ENCODE measurements at places on chromosomes 11 and 22.

DNA sequence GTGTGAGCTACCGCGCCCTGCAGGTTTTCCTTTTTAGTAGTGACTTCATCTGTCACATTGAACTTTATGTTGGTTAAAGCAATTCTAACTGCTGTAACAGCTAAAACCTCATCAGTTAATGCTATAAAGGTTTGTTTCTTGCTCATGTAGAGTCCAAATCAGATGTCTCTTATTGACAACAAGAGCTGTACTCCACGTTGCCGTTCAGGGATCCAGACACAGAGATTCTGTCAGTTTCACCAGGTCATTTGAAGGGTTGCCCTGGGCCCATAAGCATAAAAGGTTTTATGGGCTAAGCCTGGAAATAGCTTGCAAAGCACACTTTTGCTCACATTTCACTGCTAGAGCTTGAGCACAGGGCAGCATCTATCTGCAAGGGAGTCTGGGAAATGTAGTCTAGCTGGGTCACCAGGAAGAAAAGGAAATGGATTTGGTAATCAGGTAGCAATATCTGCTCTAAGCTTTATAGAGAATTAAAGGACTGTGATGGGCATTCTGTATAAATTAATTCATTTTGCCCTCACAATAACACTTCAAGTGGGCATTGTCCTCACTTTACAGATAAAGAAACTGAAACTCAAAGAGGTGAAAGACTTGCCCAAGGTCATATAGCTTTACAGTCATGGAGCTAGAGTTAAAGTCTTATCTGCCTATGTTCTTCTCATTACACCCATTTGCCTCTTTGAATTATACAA, 25.2 kb upstream of the PTPRJ start:
- no peak for DNase-seq

DNA sequence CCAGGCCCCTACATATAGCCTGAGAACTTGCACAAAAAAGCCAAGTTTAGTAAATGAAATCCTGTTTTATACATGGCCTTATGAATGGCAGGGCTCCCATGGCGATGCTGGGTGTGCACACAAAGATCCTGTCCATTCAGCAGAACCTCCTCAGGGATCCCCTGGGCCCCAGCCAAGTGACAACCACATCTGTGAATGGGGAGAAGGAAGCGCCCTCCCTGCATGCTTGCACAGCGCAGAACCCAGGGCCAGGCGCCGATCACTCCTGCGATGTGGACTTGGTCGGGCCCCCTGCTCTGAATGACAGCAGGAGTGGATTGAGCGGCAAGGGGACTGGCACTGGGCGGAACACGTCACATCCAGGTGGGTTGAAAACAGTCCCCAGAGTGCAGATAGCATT, 4.5 kb upstream of the CDC42EP2 start:
- no peak for DNase-seq

DNA sequence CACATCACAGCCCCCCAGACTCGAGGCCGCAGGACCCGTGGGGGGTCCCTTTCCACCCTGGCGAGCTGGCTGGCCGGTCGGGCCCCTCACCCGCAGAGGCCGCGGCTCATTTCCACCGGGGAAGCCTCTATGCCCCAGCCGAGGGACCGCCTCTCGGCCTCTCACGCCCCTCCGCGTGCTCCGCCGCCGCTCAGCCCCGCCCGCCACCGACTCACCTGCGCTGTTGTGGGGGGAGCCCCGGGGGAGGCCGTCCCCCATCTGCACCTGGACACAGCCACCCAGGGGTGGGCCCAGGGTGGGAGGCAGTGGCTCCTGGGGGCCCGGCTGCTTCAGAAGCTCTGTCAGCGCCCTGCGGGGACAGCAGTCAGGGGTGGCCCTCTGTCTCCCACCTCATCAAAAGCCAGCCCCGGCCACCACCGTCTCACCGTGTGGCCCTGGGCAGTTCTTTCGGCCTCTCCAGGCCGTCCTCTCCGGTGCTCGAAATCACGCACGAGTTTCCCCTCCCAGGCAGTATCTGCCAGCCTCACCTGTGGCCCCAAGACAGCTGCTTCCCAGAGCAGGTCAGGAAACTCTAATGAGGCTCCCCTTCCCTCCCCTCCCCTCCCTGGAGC, 3.8 kb downstream of the SHISA8 start:
- no peak for DNase-seq

GRCh38 chr11:78929906-78930220, 355.2 kb upstream of the NARS2 start:
- DNase-seq, result no peak

DNA sequence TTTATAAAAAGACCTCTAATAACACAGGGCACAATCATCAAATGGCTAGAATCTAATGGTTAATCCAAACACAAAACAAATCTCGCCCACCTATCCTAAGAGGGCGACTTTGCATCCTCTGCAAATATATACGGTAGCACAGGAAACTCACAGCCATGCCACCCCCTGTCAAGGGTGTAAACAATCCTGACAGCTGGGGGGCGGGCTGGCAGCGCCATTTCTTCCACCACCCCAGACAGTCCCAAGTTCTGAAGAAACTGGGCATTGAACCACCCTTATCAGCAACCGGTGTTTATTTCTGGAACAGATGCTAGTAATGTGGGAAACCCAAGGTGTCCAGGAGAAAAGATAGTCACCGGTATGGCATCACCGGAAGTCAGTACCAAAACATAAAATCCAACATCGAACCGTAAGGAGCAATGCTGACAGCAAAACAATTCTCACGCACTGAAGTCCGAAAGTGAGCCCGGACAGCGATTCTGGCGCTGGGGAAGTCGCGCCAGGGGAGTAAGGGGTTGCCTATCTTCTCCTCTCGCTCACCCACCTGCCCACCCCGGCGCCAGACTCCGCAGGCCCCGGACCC, 825 bp downstream of the FBXO3 start:
- DNase-seq, result peak; percentile 15

GRCh38 chr11:8442301-8442700, 151.7 kb downstream of the STK33 start:
- DNase-seq, result peak; percentile 18

DNA sequence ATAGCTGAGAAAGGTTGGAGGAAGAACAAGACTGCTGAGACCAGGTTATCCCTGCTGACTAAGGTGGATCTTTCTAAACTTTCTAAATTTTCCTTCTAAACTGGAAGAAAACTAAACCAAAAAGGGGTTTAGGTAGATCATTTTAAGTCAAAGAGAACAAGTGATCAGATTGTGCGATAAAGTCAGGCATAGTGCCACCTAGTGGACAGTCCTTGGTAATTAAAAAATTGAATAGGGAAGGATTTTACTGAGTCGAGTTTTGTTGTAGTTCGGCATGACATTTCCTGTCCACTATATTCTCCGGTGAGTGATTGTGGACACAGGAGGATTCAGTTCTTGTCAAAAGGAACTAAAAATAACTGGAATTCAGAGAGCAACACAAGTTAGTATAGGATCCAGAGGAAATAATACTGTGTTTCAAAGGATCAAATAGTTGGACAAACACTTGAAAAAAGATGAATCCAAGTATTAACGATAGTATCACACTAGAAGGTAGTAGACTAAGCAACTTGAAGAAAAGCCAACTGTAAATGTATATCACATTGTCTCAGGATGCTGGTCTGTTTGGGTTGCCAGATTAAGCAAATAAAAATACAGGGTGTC, 1236.4 kb downstream of the FAM181B start:
- DNase-seq, result peak; percentile 24

DNA sequence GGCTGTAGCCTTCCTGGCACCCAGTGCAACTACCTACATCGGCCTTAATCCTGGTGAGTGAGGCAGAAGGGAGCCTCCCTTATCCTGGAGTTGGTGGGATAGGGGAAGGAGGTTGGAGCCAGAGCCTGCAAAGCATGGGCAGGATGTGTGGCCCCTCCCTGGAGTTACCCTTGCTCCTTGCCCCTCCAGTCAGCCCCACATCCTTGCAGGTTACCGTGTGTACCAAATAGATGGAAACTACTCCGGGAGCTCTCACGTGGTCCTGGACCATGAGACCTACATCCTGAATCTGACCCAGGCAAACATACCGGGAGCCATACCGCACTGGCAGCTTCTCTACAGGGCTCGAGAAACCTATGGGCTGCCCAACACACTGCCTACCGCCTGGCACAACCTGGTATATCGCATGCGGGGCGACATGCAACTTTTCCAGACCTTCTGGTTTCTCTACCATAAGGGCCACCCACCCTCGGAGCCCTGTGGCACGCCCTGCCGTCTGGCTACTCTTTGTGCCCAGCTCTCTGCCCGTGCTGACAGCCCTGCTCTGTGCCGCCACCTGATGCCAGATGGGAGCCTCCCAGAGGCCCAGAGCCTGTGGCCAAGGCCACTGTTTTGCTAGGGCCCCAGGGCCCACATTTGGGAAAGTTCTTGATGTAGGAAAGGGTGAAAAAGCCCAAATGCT, 3.9 kb downstream of the SMPD1 start:
- no peak for DNase-seq

DNA sequence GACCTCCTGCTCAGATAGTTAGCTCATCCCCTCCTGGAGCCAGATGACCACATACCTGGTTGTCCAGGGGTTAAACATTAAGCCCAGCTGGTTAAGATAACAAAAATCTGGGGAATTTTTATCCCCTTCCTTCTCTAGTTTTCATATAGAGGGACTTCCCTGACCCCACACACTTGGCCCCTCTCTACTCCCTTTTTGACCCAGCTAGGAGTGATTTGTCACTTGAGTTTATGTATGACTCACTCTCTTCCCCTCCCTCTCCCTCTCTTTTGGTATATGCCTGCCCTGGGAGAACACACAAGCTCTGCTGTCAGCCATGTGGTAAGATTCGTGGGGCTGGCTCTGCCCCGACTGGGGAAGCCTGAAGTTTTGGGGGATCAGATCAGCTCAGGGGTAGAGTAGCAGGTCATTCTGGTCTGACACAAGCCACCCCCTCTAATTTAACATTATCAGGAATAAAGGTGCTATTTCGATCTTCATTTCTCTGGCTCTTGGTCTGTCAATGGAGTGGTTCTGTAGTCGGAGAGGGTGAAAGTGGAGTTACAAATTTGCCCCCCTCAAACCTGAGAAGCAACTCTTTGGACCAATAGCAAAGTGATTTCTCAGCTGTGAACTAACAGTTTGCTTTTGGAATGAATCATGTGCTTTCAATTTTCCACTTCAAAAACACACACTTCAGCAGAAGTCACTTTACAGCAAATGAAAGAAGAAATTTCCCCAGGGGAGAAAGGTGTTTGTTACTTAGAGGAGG, 415.3 kb upstream of the CADM1 start:
- DNase-seq, result no peak

GRCh38 chr22:20464096-20464614, 26.5 kb upstream of the SCARF2 start:
- DNase-seq, result no peak

GRCh38 chr11:91209751-91210150, 986.9 kb upstream of the CHORDC1 start:
- no peak for DNase-seq

GRCh38 chr22:19419464-19420178, 11.9 kb downstream of the HIRA start:
- DNase-seq, result no peak

DNA sequence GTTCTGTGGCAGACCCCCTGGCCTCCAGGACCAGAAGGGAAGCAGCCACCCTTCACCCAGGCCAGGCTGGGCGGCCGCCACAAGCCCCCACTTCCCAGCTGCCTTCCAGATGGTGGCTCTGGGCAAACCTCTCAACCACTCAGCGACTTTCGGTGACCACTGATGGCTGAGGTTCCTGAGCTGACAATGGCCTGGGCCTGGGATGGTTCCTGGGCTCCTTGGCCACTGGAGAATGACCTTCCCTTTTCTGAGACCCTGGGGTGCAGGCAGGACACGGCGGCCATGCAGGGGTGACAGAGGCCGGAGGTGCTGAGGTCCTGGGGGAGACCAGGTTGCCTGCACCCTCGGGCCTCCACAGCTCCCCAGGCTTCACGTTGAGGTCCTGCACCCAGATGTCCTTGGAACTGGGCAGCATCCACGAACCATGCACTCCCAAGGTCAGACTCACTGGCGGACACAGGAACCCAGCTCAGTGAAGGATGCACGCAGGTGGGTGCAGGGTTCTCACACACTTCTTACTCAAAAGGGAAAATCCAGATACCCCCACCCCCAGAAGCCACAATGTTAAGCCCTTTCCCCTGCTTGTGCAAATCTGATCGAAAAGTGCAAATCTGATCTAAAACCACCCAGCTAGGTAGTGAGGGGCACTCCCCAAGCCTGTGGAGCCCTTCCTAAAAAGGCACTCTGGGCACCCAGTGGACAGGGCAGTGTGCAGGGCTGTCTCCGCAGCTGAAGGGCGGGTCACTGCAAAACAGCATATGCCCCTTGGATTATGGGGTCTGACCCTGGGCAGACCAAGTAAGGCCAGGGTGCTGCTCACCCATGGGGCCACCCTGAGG, 13.9 kb upstream of the PHLDA2 start:
- DNase-seq, result no peak

DNA sequence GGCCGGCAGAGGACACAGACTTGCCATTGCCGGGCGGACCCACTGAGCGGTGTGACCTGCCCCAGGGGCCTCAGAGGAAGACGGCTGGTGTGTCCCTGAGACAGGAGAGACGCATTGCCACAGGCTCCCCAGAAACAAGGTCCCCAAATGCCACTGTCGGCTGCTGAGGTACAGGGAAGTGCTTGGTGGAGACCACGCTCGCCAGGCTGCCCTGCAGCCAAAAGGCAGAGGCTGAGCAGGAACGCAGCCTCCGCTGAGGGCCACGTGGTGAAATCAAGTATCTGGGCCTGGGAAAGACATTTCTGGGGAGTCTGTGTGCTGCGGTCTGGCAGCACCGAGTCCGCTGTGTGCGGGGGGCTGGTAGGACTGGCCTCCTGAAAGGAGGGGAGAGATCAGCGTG, 794.9 kb downstream of the BRD1 start:
- no peak for DNase-seq

DNA sequence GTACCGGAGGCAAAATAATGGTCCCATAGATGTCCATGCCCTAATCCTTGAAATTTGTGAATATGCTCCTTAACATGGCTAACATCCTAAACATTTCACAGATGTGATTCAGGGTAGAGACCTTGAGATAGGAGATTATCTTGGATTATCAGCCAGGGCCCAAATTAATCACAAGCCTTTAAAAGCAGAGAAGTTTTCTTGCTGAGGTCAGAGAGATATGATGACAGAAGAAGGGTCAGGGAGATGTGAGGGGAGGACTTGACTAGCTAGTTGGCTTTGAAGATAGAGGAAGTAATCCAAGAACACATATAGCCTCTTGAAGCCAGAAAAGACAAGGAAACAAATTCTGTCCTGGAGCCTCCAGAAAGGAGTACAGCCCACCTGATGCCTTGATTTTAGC, 19.1 kb upstream of the FDX1 start:
- DNase-seq, result no peak

GRCh38 chr22:25834490-25834889, 92.5 kb downstream of the MYO18B start:
- no peak for DNase-seq

- peak; percentile 82 for DNase-seq
These were observed 128.3 kb downstream of the TEAD1 start for GRCh38 chr11:12802418-12803085.

GRCh38 chr22:19173047-19174035, 5.2 kb downstream of the SLC25A1 start:
- DNase-seq, result no peak

- DNase-seq, result no peak
These were observed 151.7 kb upstream of the PLET1 start for GRCh38 chr11:112412383-112412782.

GRCh38 chr11:79208126-79208525, 232.7 kb downstream of the TENM4 start:
- no peak for DNase-seq
